ENCODE measurements at places on chromosomes 6 and 20. TPM values are rescaled to one million over a fixed set of nuclear protein-coding genes. Genes with fewer than 3 reads are reported as not detected.

DNA sequence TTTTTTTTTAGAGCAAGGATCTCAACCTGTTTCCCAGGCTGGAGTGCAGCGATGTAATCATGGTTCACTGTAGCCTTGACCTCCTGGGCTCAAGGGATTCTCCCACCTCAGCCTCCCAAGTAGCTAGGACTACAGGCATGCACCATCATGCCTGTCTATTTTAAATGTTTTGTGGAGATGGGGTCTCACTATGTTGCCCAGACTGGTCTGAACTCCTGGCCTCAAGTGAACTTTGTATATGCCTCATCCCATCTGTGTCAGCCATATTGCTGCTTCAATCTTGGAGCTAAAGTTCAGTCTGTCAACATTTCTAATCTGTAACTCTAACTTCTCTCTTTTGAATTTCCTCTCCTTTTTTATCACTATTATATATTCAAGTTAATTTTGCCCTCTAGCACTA, 54.3 kb downstream of the CD164 start:
- ATAC-seq, result no peak

DNA sequence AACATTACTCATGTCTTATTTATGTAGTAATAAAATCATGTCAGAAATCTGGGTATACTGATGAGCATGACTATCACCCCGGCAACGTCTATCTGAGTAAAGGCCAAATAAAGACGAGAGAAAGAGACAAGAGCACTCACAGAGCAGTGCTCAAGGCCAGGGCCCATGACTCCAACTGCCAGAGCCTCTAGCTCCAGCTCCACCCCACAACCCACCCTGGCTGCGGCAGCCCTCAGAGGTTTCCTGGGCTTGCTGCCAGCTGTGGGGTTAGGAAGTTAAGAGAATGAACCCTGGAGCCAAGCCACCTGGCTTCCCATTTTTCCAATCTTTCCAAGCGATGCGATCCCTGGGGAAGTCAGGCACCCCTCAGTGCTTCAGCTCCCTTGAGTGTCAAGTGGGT, 92.0 kb upstream of the PAX1 start:
- ATAC-seq, result no peak

DNA sequence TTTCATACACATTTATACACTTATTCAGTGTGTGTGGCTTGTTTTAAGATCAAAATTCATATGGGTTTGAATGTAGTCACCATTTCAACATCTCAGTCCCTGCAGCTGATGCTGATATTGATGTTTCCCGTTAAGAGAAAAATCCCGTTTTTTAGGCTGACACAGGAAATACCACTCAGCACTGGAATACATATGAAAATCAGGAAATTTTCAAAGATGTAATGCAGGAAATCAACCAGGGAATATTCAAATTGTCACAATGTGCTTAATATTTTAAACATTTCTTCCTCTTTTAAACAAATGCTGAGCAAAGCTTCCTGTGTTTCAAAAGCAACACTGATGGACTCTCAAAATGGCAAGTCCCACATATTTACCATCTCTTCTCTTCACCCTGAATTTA, 94.5 kb upstream of the MARCKS start:
- peak; percentile 21 for ATAC-seq

GRCh38 chr20:49969946-49970345, 12.8 kb upstream of the SNAI1 start:
- ATAC-seq, result no peak

GRCh38 chr6:13413900-13414555, 73.4 kb downstream of the GFOD1 start:
- no peak for ATAC-seq

GRCh38 chr6:55886185-55886836, 10.9 kb upstream of the BMP5 start:
- no peak for ATAC-seq

DNA sequence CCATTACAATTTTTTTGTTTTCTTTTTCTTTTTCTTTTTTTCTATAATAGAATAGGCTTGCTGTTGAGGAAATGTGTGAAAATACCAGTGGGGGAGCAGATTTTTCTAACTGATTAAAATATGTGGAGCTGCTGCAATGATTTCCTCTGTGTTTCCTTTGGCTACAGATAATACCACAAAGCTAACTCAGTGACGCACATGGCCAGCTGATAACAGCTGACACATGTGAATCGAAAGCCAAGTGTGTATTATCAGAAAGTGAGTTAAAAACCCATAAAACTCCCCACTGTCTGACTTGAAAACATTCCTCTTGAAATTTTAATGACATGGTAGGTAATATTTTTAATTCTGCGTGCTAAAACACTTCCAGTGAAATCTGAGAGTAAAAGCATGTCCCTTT, 70.8 kb upstream of the AHI1 start:
- no peak for ATAC-seq

DNA sequence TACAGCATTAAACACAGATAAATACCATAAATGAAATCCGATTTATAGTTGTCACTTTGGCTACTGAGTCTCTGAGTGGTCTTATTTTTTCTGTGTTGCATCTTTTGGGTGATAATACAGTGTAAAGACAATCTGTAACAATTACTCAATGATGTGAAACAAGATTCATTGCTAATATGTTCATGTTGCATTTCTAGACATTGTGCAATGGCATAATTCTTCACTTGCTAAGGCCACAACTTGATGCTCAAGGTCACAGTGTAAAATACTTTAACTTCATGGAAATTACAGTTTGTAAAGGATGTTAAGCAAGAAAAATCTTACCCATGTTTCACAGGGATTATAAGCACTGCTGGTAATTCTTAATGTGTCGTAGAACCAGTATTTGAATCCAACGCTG, 74.9 kb upstream of the SMLR1 start:
- ATAC-seq, result peak; percentile 51

C4B gene
- total RNA-seq, result 12.5 TPM

- ATAC-seq, result no peak
Observed at GRCh38 chr20:47102629-47103028, 208.0 kb downstream of the EYA2 start.

- ATAC-seq, result peak; percentile 88
Observed at GRCh38 chr6:46983007-46983411, 59.1 kb downstream of the ADGRF1 start.

- no peak for ATAC-seq
Observed at GRCh38 chr6:121573481-121573880, 138.0 kb downstream of the GJA1 start.

SLC17A2 gene
- total RNA-seq, result 0.31 TPM

C20orf202 gene
- not detected for total RNA-seq

BCL2L1 gene
- total RNA-seq, result 26.1 TPM

GRCh38 chr20:53902968-53903651, 167.3 kb downstream of the BCAS1 start:
- no peak for ATAC-seq

DNA sequence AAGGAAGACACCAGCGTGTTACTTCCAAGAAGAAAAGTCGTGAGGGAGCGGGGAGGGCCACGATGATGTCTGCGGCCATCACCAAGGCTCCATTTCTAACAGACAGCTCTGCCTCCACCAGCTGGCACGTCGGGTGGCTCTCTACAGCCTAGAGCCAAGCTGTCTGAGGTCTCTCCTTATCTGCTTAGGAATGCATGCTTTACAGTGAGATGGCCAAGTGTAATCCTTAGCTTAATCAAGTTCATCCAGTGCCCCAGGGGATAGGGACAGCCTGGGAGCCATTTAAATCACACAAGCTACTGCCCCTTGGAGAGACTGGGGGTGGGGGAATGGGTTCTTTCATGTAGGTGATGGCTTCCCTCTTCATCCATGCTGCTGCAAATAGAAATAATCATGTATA, 213.8 kb upstream of the CST7 start:
- no peak for ATAC-seq

SLC26A8 gene
- 0.15 TPM for total RNA-seq

DNA sequence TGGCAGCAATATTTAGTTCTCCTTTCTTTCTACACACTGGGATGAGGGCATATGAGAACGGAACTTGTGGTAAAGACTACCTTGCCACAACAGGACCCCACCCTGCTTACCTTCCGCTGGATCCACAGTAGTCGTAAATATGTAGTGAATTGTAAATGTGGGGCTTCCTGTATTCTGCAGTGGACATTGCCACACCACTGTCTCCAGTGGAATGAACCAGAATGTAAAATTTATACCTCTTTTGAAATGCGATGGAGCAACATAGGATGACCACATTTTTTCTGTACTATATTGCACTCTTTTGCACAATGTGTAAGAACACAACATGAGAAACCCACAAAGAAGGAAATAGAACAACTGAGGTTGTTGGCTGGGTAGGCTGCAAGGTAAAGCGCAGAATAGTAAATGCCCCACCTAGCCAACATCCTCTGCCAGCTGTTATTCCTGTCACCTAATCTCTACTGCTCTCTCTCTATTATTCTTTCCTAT, 16.1 kb upstream of the RIPOR2 start:
- ATAC-seq, result no peak

GRCh38 chr6:41443616-41444525, 102.3 kb upstream of the FOXP4 start:
- ATAC-seq, result peak; percentile 36

CARMIL1 gene
- 10.1 TPM for total RNA-seq

TFAP2A gene
- total RNA-seq, result 7.9 TPM

- no peak for ATAC-seq
Observed at GRCh38 chr6:14068133-14068532, 49.4 kb upstream of the CD83 start.

COL9A1 gene
- 0.39 TPM for total RNA-seq

GRCh38 chr6:97154015-97154414, 129.0 kb downstream of the MMS22L start:
- ATAC-seq, result no peak

- no peak for ATAC-seq
Observed at GRCh38 chr20:11338496-11339306, 579.0 kb upstream of the BTBD3 start.

DNA sequence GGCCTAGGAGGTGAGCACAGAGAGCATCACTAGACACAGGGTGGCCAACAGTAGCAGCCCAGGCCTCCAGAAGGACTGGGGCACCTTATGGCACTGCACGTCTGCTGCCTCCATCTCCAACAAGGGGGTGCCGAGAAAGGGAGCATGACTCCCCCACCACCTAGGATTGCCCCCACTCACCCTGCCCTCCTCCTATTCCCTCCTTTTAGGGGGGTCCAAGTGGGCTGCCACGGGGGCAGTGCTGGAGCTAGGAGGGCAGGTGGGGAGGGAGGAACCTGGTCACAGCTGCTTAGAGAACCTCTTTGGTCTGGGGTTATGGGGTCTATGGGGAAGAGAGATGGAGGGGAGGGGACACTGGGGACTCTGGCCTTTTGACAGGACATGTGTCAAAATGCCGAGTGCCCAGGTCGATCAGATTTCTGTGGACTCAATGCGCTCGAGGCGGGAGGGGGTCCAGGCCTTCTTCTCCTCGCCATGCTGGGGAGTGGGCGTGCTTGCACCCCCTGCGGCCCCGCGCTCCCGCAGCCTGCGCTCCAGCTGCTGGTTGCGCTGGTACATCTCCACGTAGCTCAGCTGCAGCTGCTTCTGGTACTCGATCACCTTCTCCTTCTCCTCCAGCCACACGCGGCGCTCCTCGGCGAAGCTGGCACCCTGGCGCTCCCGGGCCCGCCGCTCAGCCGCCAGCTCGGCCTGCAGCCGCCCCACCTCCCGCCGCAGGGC, 4.5 kb upstream of the FASTKD5 start:
- no peak for ATAC-seq

- no peak for ATAC-seq
Observed at GRCh38 chr6:148739822-148740128, 7.1 kb upstream of the UST start.

GRCh38 chr20:38893565-38894090, 32.6 kb upstream of the FAM83D start:
- peak; percentile 85 for ATAC-seq

TRIM15 gene
- 0.77 TPM for total RNA-seq

GRCh38 chr6:11791354-11792107, 12.9 kb upstream of the ADTRP start:
- no peak for ATAC-seq

RIPPLY2 gene
- total RNA-seq, result 21.9 TPM

HTR1E gene
- not detected for total RNA-seq
